ENCODE measurements at places on chromosomes 3 and 15.

DNA sequence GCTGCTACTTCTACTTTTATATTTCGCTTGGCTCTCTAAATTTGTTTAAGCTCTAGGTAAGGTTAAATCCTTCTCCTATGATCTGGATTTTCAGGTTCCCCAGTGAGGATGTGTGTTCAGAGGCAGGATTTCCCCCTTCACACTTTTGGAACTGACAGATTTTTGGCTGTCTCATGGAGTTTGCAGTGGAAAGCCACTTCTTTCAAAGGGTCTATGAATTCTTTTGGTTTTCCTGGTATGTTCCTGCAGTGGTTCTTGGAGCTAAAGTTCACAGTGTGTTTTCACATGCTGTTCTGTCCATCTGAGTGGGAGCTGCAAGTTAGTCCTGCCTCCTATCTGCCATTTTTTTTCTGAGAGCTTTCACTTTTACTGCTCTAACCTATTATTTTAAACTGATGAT lies 21.6 kb upstream of the TIGIT start:
- no peak for DNase-seq

DNA sequence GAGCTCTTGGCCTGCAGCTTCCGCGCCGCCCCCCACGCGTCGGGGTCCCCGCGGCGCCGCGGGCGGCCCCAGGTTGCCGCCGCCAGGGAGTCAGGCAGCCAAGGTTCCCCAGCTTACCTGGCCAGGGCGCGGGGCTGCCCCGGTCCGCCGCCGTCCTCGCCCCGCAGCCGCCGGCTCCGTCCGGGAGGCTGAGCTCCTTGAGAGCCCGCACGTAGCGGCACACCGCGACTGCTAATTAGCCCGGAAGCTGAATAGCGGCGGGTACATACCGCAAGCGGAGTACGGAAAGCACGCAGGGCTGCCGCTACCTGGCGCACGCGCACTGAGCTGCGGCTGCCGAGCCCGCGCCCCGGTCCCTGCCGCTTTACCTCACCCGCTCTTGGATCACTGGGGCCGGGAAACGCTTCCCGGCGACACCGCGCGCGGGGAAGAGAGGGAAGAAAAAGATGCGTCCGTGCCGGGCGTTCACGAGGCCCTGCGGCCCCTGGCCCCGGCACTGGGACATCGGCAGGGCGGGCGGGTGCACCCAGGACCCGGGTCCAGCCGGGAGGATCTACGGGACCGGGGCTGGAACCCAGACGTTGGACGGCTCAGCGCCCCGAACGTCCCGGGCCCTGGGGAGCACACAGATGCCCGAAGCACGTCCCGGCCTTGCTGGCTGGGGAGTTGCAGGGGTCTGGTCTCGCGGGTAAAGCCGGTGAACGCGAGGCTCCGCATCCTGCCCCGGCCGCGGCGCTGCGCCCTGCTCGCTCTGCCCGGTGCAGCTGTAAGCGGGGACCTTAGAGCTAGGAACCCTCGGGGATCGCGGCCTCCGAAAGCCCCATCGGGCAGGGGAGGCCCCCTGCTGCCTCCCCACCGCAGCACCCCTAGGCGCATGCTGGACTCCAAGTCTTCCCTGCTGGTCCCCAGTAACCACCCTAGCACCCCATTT lies at the start of gene GOLGA8B:
TSS of gene GOLGA8B (minus strand) at position 253 of the 931 bp plus-strand sequence. CDS start 47,739 bp downstream, outside the sequence.
- no peak for DNase-seq

GRCh38 chr15:52146776-52147175 lies 34.2 kb upstream of the BCL2L10 start:
- no peak for DNase-seq

DNA sequence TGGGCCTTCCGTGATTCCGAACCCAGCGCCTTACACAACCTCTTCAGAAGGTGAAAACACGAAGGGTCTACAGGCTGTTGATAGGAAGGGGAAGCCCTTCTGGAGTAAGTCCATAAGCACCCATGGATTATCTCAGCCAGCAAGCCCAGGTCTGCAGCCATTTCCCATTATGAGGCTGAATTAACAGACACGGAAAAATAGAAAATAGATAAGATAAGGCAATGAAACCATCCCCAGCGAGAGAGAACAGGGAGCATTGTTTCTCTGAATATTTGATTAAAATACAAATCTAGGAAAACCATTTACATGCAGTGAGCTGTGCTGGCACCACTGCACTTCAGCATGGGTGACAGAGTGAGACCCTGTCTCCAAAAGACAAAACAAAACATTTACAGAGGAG lies 16.2 kb upstream of the CERS3 start:
- DNase-seq = no peak

GRCh38 chr3:132090921-132091320 lies 56.1 kb upstream of the CPNE4 start:
- no peak for DNase-seq

DNA sequence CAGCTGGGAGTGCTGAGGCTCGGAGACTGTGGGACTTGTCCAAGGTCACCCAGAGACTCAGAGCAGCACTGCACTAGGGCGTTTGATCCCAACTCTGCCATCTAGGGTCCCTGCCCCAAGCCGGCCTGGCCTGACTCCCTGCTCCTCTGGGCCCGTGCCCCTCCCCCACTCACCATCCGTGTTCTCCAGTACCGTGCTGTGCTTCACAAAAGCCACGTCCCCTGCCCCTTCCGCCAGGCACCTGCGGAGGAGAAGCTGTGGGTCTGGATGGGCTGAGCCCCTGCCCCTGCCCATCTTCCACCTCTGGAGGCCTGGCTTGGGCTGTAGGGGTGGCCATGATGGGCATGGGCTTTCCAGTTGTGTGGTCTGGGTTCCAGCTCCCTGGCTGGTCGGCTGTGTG lies 8.4 kb downstream of the MELTF start:
- no peak for DNase-seq

- no peak for DNase-seq
Measured at GRCh38 chr15:29149738-29150075, 119.9 kb downstream of the NSMCE3 start.

DNA sequence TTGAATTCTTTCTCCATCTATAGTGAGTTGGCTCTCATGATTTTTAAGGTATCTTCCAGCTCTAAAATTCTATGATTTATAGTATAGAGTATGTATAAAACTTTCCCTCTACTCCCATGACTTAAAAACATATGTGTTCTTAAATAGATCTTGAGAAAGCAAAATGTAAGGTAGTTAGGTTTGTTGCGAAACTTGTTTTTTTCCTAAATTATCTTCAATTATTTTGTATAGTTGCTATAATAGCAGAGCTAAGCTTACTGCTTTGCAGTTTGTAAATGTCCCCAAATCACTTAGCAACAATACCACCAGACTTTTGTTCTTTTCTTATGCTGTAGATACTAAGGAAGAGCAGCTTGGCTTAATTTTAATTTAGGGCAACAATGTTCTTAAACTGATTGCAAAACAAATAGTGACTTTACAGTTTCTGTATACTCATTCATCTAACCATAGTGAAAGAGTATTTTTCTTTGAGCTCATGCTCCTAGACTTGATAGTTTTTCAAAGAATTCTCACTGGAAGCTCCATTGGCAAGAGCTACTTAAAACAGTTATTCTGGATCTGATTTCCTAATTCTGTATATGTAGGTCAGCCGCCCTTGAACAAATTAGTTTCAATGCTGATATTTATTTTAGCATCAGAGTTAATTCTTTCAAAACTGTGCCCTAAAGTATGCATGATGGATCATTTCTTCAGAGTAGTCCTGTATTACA lies 61.2 kb downstream of the LYSMD4 start:
- no peak for DNase-seq

DNA sequence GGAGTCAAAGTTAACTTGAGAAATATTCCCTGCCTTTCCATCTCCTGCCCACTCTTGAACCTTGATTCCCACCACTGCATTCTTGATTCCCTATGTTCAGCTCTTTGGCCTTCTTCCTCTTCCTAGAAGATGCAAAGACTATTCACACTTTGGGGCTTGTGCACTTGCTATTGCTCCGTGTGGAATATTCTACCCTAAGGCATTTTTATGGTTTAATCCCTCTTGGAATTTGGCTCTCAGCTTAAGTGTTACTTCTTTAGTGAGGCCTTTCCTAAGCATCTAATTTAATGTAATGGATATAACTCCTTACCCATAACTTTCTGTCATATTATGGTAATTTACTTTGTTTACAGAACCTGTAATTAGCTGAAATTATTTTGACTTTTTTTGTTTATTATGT lies 318.9 kb upstream of the COL8A1 start:
- no peak for DNase-seq

DNA sequence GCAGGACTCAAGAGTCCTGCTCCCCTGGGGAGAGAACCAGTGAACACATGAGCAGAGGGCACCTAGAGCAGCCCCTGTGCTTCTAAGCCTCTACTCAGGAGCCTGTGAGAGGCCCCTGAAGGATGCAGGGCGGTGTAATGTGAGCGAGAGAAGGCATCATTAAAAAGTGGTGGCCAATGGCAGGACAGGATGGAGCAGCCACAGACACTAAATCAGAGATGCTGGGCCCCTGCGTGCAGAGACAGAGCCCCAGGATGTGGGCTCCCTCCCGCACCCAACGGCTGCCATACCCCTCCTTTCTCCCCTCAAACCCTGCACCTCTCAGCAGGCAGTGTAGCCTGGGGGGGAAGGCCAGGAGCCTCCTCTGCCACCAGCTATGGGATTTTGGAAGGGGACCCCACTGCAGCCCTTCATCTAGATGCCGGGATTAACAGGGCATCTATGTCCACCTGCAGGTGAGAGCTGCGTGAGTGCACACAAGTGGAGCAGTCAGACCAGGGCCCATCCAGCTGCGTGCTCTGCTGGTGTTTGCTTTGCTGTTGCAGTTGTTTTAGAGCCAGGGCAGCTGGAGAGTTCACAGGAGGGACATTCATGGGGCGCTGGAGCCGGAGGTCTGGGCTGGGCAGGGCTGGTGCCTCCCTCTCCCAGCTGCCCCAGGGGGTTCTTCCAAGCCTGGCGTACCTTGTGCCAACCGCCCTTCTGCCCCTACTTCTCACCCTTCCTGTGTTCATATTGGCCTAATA lies 5.1 kb upstream of the IQSEC1 start:
- DNase-seq = no peak

DNA sequence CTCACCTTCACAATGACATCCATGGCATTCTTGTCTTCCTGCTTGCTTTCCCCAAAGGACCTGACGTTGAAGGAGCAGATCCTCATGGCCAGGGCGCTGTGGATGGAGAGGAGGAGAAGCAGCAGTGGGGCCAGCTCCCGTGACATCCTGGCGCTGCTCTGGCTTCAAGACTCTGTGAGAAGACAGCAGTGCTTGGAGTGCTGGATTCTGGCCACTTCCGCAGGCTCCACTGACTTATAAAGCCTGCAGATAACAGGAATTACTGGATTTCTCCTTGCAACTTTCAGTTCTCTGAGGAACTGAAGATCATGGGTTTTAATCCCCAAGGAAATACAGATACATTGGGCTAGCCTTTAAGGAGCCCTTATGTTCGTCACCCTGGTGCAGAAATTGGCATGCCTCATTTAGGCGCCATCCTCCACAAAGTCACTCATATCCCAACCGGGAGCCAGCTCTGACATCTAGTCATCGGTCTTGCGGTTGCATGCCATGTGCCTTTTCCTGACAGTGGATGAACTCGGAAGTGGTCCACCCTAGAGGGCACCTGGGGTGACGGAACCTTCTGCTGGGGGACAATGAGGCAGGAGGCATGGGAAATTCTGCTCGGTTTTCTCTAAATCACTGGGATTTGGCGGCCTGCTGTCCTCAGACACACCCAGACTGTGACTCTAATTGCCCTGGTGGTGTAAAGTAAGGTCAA lies at the start of gene DNASE1L3:
TSS of gene DNASE1L3 (minus strand) at position 212 of the 700 bp plus-strand sequence. CDS start at position 146, 66 bp downstream.
- no peak for DNase-seq

DNA sequence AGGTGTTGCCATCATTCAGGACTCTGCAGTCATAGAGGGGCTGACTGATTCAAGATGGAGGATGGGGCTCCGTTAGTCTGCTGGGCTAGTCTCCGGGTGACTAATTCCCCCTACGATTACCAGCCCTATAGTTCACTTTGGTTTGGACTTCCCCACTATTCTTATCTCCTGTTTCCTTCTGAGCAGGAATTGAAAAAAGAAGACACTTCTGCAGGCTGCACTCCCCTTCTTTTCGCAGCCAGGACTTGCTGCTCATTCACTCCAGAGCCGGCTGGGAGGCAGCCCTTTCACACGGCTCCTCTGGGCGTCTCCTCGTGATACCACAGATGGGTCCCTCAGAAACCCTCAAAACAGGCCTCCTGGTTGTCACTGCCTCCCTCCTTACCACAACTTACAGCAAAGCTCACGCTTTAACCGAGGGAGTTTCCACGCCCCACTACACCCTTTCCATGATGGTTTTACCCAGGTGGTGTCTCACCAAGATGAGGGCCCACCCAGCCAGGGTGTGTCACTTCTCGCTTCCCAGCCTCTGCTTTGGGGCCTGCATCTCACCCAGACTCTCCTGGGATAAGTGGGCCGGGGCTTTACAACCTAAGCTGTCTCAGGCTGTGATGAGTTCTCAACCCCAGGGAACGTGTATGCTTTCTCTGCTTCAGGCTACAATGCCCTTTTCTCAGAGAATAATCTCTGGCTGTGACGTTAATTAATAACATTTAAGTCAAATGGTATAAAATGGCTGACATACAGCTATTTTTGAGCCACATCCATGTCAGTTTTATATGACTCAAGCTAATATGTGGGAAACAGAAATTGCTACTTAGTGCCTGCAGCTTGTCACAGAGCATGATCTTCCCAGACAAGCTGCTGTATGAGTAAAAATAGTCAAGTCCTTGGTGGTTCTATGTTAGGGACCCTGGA lies 11.9 kb downstream of the CX3CR1 start:
- DNase-seq = no peak

DNA sequence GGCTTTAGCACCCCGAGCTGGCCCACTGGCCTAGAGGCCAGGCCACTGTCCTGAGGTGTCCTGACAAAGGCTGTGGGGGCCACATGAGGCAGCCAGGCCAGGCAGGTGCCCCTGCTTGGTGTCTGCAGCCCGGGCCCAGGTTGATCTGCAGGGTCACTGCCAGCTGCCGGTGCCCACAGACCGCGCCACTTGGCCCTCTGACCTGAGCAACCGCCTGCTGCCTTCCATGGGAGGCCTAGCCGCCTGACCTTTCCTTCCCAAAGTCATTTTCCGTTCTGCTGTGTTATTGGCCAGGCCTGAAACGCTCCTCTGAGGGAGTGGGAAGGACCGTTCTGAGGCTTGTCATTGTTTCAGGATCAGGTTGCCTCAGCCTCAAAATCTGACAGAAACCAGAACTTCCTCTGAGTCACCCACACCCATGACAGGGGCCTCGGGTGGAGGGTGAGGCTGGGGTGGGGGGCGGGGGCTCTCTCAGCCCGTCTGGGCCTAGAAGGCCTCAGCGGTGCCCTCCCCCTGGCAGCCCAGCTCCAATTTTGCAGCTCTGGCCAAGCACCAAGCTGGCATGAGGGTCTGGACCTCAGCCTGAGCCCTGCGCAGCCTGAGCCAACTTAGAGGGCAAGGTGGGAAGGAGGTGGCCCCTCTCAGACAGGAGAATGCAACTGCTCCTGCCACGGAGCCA lies 140.7 kb upstream of the MEF2A start:
- DNase-seq = no peak

All from NCI-H1694 (cell line).